ENCODE measurements at places on chromosomes 2 and 18.

GRCh38 chr2:240635998-240636547, 10.8 kb downstream of the GPR35 start:
- no peak for DNase-seq

DNA sequence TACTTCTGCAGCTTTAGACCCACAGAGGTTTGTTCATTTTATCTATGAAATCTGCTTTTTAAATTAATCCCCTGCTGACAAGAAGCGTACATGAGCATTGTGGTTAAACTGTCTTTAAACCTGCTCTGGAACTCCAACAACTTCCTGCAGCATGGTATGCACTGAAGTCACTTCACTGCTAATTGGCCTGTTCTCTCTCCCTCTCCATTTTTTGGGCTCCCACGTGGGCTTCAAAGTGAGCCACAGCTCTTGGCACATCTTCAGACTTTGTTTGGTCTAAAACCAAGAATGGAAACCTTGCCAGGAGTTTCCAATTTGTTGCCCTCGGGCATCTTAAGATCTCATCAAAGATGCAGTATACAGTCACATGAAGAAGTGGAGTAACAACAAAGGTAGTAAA, 311.4 kb downstream of the LRRTM1 start:
- DNase-seq = no peak

DNA sequence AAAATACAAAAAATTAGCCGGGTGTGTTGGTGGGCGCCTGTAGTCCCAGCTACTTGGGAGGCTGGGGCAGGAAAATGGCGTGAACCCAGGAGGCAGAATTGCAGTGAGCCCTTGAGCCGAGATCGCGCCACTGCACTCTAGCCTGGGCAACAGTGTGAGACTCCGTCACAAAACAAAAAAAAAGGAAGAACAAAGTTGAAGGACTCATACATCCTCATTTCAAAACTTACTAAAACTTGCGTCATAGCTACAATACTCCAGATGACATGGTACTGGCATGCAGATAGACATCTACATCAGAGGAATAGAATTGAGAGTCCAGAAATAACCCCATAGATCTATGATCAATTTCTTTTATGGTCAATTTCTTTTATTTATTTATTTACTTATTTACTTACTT, 13.6 kb upstream of the CYP27C1 start:
- DNase-seq = no peak

DNA sequence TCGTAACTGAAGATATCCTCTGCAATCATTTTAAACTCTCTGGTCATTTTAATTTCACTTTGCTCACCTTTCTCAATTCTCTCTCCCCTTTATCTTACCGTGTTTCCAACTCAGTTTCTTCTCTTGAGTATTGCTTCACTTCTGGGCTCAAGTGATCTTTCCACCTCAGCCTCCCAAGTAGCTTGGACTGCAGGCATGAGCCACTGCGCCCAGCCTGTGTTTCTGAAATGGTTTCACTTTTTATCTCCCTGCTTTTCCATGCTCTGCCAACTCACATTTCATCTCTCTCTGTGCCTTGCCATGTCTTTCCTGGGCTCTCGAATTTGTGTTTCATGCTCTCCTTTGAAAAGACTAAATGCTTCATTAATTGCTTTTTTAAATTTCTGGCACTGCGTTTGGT, 30.5 kb upstream of the TMEM131 start:
- DNase-seq = no peak

DNA sequence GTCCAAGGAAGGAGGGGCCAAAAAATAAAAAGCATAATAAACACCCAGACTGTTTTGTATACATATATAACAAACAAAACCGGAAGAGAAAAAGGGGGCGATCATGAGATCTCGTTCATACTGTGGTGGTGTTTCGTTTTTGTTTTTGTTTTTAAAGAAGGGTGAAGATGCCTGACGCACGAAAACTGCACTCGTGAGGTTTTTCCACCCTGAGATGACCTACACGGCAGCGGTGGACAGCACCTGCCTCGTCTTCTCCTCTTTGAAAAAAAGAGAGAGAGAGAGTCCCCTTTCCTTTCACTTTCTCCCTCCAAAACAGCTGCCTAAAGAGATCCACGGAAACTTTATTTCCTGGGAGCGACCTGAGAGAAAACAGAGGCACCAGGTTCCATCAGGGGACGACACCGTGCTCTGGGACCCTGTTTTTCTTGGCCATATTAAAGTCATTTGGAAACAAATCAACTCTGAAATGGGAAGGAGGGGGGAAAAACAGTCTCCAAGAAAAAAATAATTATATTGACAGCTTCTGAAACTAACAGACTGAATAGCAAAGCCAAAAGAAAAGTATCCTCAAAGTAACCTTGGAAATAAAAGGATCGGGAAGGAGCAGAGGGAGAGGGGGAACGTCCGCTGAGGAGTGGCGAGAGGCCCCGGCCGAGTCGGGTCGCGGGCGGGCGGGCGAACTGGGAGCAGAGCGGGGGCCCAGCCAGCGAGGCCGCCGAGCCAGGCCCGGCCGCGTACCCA, 3.5 kb downstream of the POU3F3 start:
- peak; percentile 52 for DNase-seq

DNA sequence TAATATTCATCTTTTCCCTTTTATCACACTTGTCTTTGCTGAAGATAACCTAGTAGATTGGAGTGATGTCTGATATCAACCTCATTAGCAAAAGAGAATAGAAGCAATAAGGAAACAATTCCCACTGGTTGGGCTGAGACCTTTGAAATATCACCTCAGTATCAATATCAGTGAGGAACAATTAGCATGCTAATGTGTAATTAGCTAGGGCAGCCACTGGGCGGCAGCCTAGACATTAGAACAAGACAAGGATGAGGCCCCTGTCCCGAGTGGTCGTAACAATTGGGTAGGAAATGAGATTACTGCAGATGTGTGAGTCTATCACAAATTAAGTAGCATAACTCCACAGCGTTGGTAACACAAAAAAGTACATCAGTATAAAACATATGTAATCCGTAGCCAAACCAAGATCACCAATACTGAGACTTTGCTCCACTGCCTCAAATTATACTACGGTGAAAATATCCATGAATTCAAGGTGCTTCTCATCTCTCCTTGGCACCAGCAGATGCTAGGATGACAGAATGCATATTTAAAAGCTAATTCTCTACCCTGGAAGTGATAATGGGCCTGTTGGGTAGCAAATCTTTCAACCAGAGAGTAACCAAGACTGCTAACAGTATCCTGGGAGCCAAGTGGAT, 99.1 kb downstream of the ALPK2 start:
- DNase-seq = peak; percentile 82

- DNase-seq = peak; percentile 62
Observed at GRCh38 chr2:239035361-239035814, 187.5 kb downstream of the TWIST2 start.

DNA sequence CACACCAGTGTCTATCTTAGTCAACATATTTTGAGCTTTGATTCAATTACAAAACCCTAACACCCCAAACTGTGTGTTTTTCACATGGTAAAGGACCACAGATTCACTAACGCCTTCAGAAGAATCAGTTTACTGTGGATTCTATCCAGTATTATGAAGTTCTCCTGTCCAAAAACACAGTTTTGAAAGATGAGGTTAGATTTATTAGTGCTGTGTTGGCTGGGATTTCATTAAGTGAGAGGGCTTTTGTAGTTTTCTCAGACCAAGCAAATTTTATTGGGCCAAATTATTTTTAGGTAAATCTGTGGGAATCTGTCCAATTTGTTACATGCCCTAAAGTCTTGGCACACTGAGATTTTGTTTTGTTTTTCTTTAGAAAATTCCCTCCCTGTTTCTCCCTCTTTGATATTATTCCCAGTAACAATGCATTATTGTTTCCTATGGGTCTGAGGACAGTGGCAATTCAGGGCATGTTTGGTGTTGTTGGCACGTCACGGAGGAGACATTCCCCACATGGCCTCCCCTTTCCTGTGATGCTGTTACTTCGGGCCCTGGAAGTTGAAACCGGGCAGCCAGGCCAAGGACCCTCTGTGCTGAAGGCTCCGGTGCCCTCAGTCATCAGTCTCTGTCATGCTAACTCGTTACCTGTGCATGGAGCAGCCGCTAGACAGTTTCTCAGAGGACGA, 87.5 kb upstream of the ALKAL2 start:
- no peak for DNase-seq

- no peak for DNase-seq
Observed at GRCh38 chr2:31937741-31938140, 73.1 kb downstream of the MEMO1 start.

DNA sequence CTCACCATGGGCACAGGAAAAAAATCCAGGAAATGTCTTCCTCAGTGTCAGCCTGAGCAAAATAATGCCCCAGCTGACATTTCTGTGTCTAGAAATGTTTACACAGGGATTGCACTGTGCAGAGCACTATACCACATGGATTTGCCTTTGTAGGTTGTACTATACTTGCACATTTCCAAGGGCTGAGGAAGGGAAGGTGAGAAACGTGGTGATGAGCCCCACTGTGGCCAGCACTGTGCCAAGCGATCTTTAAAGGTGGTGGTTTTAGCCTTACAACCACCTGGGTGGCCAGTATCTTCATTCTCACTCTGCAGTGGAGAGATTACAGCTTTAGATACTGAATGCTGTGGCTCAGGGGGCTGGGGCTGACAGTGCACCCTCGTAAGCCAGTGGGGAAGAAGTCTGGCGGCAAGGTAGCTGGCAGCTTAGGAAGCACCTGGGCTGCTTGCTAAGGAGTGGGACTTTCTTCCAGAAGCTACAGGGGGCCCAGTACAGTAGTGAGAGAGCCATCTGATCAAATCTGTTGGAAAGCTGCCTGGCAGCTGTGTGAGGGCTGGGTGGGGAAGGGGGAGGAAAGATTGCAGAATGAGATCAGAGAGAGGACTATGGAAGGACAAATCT, 81.4 kb upstream of the MSH2 start:
- no peak for DNase-seq

DNA sequence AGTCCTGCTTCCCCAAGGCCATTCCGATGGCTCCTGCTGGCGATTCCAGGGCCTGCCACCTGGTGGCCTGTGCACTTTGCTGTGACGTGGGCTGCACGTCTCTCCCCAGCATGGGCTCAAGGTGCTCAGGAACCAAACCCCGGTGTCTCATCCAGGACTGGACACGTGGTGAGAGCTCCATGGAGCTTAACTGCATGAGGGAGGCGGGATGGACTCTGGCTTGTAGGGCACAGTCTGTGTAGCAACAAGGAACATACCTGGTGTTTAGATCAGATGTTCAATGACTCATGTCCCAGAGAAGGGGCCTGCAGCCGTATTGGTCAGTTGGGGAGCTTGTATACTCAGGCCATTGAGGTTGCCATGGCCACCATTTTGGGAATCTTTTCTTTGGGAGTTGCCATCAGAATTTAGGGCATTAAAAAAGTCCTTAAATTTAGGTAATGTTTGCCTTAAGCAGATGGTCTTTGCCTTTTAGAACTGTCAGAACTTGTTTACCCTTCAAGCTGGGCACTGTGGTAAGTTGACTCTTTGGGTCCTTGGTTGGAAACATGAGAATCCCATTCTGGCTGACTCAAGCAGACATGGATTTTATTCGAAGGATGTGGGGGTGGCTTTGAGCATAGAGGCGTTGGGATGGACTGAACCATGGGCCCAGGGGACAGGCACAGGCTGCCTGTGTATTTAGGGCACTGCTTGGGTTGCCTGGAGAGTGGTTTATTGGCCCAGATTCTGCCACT, 21.0 kb downstream of the AGAP1 start:
- DNase-seq = no peak

GRCh38 chr2:19933351-19933981, 31.7 kb upstream of the TTC32 start:
- no peak for DNase-seq

DNA sequence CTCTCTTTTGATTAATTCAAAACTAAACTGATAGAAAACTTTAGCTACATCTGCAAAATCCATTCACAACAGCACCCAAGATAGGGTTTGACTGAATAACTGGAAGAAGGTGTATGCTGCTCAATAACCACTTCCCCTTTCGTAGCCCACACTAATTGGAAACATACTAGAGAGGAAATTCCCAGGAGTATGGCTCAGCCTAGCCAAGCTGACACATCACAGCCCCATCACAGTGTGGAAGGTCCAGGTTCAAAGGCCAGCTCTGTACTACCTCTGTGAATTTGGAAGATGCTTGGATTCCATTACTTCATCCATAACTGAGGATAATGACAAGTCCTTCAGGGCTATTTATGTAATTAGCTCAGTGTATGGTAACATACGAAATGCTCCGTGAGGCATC, 185.4 kb downstream of the FBXO15 start:
- DNase-seq = no peak

DNA sequence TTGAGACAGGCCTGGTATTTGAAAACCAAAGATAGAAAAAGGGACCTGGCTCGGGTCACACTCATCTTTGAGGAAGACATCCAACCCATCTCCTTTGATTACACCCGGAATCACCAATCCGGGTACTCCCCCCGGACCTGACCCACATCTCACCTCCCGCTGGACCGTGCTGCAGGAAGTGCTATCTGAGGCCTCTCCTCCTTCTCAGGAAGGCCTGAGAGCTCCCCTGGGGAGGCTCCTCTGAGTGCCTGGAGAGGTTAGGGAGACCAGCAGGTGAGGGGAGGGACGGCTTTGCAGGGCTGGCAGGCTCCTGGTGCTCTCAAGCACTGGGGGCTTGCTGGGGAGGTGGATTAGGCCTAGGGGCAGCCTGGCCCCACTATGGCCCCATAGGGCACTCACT, 170.9 kb downstream of the ACKR3 start:
- no peak for DNase-seq

DNA sequence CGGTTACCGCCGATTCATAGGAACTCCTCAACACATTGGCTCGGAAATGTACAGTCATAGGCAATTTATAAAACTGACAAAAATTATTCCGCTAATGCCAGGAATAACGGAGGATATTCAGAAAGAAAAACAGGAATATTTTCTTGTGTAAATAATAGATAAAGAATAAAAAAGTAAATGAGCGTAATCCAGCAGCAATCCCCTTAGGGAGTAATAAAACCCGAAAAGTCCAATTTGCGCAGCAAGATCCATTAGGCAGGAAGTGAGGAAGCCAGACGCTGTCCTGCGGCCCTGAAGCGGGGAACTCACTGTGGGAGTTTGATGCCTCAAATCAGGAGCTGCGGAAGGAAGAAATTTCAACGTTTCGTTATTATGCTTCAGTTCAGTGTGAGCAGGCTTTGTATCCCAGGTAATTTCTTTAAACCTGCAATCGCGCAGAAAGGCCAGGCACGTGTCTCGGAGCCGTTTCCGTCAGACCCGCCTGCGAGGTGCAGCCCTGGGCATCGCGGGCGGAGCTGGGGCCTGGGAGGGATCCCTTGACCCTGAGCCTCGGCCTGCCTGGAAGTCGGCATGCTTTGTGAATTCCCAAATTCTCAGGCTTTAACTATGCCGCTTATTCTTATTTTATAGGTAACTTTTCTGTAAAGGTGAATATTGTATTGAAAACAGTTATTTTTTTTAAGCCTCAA, 180.9 kb upstream of the ALKAL2 start:
- DNase-seq = no peak

Measured in B cell (primary cell).